ENCODE measurements at places on chromosomes 7 and 10. TPM values are rescaled to one million over a fixed set of nuclear protein-coding genes. Genes with fewer than 3 reads are reported as not detected.

GRCh38 chr10:62185919-62186692, 82.5 kb downstream of the RTKN2 start:
- no peak for DNase-seq

PDK4 gene
- polyA plus RNA-seq: 174 TPM

DNA sequence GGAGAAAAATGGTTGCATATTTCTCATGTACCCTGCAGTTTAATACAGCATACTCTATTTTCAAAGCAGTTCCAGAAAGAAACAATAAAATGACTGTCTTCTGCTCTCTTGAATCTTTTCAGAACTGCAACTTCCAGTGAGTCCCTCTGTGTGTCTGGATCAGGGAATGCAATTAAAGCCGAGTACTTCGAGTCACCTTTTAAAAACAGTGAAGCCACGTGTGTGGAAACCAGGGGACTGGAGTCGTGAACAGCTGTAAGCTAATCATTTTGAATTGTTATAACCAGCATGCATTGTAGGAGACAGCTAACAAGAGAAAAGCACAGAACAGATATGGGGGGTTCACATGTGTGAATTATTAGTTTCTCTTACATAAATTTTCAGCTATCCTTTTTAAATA, 109.1 kb downstream of the CPED1 start:
- no peak for DNase-seq

- no peak for DNase-seq
Measured at GRCh38 chr7:101146-102046, 91.0 kb upstream of the FAM20C start.

AZGP1 gene
- polyA plus RNA-seq: 2.4 TPM
